HS-5 (cell line): ENCODE measurements at places on chromosomes 1 and 21.

DNA sequence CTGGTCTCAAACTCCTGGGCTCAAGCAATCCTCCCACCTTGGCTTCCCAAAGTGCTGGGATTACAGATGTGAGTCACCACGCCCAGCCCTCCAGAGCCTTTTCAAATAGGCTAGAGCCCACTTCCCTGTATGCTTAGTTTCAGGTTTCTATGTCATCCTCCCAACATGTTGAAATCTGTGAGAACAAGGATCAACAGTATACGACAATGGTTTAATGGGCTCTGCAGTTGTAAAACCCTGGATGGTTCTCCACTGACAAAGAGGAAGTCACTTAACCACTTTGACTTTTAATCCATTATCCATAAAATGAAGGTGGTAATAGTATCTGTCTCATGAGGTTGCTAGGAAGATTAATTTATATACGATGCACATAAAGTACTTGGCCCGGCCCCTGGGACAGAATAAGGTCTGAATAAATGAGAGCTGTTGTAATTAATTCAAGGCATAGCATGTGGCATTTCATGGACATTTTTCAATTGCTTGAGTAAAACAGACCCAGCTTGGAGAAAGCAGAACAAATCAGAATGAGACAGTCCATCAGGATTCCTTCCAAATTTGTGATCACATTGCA, 113.9 kb upstream of the ZNF648 start:
- DNase-seq: no peak

DNA sequence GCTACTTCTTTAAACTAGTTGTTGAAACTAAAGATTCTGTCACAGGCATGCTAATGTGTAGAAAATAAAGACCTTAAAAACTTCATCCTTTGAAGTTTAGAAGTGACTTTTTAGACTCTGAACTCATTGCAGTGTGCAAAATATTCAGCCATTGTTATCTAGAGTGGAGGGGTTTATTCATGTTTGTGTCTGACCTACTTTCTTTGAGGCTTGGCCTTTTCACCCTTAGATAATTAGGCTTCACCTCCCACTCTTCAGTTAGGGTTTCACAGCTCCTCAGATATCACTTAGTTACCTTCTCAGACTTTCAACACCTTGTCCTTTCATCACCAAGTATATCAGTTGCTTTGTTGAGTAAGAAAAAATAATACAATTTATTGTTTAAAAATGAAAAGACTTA, 75.9 kb downstream of the IVNS1ABP start:
- DNase-seq: no peak

GRCh38 chr1:203048086-203048485, 21.8 kb downstream of the PPFIA4 start:
- no peak for DNase-seq

DNA sequence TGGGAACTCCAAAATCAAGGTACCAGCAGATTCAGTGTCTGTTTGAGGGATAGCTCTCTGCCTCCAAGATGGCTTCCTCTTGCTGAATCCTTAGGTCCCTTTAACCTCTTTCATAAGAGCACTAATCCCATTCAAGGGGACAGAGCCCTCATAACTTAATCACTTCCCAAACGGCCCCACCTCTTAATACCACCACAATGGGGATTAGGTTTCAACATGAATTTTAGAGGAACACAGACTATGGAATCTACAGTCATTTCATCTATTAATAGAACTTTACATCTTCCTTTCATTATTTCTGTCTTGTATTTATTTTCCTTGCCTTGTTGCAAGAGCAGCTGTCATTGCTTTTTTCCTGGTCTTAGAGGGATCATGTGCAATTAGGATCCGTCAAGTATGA, 30.3 kb downstream of the HOOK1 start:
- no peak for DNase-seq

GRCh38 chr1:236716160-236716559, 29.9 kb downstream of the ACTN2 start:
- DNase-seq: no peak

DNA sequence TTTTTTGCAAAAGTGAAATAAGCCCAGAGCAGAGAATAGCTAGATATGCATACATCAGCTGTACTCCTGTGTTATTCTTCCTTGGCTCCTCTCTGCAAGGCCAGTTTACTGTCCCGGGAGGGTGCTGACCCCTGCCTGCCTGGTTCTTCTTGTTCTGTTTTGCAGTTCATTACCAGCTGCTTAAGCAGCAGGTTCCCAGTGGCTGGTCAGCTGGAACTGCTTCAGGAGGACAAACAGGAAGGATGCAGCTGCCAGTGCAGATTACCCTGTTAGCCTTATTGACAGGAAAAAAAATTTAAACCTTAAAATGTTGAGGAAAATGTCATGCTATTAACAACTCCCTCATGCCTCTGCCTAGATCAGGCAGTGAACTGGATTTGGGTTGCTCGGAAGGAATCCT, 16.0 kb upstream of the LRIG2 start:
- no peak for DNase-seq

GRCh38 chr21:39127506-39127905, 55.7 kb downstream of the PSMG1 start:
- DNase-seq: no peak

- DNase-seq: no peak
Observed at GRCh38 chr1:201214461-201214860, 23.8 kb downstream of the IGFN1 start.

DNA sequence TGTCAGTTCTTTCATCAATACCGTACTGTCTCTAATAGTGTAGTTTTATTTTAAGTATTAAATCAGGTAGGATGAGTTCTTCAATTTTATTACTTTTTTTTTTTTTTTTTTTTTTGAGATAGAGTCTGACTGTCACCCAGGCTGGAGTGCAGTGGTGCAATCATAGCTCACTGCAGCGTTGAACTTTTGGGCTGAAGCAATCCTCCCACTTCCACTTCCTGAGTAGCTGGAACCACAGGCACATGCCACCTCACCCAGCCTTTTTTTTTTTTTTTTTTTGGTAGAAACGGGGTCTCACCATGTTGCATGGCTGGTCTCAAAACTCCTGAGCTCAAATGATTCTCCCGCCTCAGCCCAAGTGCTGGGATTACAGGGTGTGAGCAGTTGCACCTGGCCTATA, 44.3 kb downstream of the INAVA start:
- no peak for DNase-seq

DNA sequence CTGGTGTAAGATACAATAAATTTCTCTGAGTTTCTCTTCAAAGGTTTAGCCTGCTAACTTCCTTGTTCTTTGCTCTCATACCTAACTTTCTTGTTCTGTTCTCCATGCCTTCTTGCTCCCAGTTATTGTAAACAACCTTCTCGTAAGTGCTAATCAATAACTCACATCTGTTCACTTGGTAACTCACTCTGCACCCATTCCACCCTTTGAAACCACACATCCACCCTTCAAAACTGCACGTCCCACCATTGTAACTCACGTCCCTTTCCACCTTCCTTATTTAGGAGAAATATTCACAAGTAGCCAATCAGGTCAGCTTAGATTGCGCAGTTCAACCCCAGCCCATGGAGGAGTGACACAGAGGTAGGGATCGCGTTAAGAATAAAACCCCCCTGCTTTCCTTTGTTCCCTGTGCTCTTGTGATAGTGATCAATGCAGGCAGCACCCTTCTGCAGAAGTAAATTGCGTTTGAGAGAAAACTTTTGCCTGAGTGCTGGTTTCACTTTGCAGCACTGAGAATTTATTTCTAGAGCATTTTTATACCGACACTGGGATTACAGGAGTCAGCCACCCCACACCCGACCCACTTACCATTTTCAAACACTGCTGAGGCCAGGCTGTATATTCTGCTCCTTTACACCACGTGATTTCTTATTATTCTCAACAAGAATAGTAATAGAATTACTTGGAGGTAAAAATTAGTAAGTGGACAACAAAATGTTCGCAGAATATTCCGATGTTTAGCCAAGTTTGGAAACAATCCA, 789.2 kb upstream of the RGS18 start:
- no peak for DNase-seq

GRCh38 chr21:45255381-45256020, 32.2 kb downstream of the POFUT2 start:
- no peak for DNase-seq

- DNase-seq: no peak
Observed at GRCh38 chr1:101451888-101452287, 215.1 kb downstream of the S1PR1 start.

DNA sequence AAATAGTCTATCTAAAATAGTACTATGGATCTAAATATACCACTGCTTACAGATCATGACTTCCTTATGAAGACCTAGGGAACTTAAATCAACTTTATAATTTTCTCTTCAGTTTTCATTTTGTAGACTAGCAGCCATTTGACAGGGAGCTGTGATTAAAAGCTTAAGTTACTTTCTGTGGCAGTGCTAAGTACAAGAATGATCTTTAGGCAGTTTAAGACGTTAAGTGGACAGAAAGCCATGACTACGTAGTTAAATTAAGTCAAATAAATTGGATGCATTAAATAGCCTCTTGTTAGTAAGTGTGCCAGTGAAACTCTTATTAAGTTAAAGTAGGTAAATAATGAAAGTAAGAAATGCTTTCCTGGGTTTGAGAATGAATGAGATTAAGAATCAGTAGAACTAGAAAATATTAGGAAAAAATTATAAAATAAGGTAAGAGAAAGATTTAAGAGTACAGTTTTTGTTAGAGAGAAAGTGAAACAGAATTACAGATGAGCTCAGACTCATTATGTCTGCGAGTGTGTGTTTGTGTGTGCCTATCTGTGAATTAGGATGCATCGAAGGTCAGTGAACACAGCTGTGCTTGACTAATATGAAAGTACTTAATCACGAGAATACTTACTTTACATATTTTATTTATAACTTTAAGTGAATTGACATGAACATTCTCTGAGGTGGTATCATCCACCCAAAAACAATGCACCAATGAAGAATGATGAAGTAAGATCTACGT, 336.9 kb downstream of the KCNT2 start:
- DNase-seq: no peak

DNA sequence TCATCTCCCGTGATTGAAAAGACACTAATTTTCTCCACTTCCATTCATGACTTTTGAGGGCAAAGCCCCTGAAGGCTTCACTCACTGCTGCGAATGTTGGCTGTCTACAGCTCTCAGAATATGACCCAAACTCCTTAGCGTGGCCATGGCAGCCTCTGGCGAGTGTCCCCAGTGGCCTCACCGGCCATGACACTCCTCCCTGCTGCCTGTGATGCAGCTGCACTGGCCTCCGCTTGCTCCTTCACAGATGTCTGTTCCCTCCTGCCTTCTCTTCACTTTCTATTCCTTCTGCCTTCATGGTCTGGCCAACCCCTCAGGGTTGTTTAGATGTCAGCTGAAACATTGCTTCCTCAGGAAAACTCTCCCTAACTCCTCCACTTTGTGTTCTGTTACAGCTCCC, 30.8 kb upstream of the PTPRF start:
- DNase-seq: no peak

DNA sequence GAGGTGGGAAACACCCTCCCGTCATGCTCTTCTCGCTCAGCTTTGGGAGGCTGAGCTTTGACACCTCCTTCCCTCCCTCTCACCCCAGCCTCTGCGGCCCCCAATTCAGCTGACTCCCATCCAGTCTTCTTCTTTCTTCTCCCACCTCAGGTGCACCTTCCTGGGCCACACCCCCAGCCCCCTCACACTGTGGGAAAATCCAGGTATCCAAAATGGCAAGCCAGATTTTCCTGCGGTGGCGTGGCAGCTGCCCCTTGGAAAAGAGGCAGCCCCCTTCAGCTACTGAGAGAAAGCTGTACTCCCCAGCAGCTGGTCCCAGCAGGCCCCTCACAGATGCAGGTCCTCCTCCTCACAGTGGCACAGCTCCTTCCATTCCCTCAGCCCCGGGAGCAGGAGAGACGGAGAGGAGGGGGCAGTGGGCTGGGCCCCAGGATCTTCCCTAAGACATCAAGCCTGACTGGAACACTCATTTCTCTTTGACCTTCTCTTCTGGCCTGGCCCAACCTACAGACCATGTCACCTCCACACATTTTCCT, 61.6 kb downstream of the OPTC start:
- DNase-seq: no peak

GRCh38 chr1:46596036-46596435, 8.0 kb downstream of the MKNK1 start:
- no peak for DNase-seq

- DNase-seq: no peak
Observed at GRCh38 chr1:8663915-8664329, 153.5 kb downstream of the RERE start.
